PC-9 (cell line): ENCODE measurements at places on chromosomes 5 and 9. TPM values are rescaled to one million over a fixed set of nuclear protein-coding genes. Genes with fewer than 3 reads are reported as not detected.

DNA sequence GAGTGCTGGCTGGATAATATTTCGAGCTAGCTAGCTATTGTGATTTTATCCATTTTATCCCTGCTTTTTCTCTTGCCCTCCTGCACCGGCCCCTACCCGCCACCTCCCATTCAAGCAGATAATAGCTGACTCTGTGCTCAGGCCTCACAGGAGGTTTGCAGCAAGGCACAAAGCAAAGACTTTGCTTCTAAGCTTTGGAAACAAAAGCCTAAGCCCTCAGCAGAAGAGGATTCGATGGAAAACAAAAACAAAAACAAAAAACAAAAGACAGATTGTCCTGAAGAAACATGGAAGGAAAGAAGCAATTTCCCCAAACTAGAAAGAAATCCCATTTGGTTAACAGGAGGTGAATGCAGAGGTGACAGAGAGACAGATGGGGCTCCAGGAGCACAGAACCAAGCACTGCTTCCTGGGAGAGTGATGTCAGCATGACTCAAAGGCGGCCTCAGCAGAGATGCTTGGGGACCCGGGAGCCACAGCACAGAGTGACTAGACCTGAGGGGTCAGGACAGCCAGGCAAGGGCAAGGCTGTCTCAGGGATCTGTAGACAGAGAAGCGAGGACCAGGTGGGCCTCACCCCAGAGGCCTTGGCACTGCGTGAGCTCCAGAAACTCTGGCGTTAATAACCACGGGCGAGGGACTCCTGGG, 28.4 kb downstream of the MTX3 start:
- DNase-seq, result peak; percentile 7

DNA sequence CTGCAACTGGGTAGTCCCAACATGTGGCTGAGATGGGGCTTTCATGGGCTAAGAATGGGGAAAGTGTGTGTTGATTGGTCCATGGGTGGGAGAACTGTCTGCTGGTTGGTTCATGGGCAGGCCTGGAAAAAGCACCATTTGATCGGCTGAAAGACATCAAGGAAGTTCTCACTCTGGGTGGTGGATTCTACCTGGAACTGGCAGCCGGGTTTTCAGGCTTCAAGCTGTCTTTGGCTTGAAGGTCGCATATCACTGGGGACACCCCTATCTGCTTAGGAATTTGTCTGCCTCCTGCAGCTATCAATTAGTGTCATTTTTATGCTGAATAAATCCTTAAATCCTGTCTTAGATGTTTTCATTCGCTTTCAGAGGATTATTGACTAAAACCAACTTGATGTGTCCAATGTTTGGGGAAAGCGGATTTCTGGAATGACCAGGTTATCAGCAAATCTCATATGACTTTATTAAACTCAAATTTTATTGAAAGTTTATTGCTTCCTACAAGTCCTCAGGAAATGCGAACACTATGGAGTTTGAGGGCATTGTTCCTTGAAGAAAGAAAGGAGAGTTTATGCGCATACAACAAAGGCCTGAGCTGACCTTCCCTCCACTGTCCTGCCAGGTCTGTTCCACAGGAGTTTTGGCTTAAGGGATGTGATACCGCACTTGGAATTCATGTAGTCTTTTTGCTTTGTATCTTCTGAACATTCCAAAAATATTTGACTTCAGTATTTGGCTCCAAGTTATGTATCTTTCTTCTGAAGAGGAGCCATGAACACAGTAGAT, 451.1 kb downstream of the TUSC1 start:
- DNase-seq, result no peak

- no peak for DNase-seq
These were observed 158.6 kb upstream of the PPP1R26 start for GRCh38 chr9:135320943-135321342.

DNA sequence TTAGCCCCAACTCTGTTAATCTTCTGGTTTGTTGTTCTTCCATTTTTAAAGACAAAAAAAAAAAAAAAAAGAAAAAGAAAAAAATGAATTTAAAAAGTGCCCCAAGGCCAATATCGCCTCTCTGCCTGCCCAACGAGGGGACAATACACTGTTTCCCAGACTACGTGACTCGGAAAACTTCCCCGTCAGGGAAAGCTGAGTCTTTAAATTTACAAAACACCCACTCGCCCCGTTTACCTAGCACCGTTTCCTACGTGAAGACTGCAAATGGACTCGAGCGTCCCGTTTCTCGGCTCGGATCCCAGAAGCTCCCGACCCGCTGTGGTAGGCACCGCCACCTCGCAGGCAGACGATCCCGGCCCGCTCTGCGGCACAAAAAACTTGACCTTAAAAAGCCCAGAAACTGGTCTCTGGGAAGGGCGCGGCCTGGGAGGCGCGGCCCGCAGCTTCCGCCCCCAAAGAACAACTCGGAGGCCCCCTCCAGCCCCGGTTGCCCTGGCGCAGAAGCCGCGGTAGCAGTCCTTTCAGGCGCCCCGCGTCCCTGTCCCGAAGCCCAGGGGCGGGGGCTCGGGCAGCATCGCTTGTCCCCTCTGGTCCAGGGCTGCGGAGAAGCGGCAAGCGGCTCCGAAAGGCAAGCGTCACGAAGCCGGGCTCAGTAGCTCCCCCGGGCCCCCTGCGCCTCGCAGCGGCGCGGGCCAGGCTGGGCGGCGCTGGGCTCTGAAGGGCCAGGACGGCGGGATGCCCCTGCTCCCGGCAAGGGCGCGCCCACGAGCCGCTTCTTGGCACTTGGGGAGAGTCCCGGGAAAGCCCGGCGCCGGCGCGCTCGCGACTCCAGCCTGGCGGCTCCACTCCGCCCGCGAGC, at the start of gene GCNT4:
GCNT4 (minus strand) TSS at position 367 of the 862 bp plus-strand sequence. CDS start 22,521 bp downstream, outside the sequence.
- no peak for DNase-seq

DNA sequence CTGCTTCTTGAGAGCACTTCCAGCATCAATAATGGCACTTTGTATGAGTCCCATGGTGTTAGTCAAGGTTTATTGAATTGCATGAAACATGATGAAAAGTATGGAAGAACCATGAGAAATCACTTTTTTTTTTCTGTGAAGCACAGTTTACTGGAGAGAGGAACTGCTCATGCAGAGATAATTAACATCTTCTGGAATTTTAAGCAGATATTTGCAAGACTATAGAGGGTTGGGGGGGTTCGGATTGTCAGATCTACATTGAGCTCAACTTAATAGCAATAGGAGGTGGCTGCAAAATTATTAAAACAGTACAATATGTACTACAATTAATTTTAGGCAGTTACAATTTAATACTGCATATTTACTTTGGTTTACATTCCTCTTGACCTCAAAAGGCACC, 204.4 kb upstream of the CDH10 start:
- no peak for DNase-seq

- no peak for DNase-seq
These were observed 12.2 kb upstream of the VAV2 start for GRCh38 chr9:134004131-134004873.

DNA sequence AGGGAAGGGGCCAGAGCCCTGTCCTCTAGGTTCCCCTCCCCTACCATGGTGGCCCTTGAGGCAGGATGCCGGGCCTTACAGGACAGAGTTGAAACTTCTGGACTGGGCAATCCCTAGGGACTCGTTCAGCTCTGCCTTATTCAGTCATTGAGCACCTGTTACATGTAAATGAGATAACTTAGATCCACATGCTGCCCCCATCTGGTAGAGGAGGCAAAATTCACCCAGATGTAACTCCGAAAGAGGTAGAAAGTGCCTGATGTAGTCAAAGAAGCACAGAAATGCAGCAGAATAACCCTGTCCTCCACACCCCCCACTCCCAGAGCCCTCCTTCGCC, 1.5 kb downstream of the GGTA1 start:
- DNase-seq, result peak; percentile 65

- DNase-seq, result no peak
These were observed 243.1 kb upstream of the PANK3 start for GRCh38 chr5:168822248-168822744.

DNA sequence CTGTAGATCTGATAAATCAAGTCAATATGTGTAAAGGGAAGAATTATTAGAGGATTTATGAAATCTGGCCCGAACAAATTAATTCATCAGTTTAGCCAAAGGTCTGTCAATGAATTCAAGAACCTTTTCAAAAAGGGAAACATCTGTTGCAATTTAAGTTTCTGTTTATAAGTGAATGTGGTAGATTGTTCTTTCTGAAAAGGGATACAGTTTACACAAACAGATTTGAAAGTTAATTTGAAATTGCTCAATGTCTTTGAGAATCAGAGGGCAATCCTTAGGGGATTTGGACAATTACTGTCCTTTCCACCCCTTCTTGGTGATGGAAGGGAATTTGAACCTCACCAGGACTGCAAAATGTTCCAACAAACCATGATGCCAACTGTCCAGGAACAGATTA, 29.7 kb upstream of the ERCC6L2 start:
- no peak for DNase-seq

GRCh38 chr5:848671-849111, 2.1 kb downstream of the ZDHHC11 start:
- DNase-seq, result no peak

- DNase-seq, result no peak
These were observed 719.4 kb downstream of the SEMA5A start for GRCh38 chr5:8826508-8826907.

GRCh38 chr5:177498013-177498787, 796 bp upstream of the PDLIM7 start:
- DNase-seq, result no peak

DNA sequence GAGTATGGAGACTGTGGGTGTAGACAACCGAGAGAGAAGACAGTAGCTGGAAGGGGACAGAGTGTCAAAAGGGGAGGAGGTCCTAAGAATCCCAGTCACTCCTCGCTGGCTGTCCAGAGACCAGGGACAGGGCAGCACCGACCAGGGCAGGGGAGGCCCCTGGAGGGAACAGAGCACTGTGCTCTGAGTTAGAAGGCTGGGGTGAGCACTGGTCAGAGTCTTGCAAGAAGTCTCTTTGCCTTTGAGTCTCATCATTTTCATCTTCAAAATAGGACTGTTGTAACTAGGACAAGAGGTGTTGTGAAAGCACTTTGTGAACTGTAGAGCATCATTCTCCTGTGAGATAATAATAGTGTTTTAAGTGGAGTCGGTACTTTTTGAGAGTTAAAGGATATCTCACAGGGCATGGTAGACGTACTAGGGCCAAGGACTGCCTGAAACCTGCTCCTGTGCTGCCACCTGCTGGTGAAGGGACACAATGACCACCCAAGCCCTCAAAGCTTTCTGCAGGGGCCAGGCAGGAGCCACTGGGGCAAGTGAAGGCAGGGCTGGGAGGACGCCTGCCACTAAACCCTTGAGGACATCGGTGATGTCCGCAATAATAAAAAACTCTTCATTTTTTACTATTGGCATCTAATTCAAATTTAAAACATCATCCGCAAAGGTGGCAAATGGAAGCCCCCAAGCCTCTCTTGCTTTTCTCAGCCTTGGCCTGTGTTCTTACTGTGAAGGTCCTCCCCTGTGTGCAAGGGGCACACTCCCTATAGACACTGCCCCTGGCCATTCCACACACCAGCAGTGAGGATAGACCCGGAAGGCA, 28.2 kb downstream of the SLC6A7 start:
- peak; percentile 51 for DNase-seq

GRCh38 chr9:73009649-73010288, 56.9 kb upstream of the ALDH1A1 start:
- no peak for DNase-seq

GRCh38 chr9:135566552-135566951, 5.0 kb downstream of the PAEP start:
- no peak for DNase-seq

DNA sequence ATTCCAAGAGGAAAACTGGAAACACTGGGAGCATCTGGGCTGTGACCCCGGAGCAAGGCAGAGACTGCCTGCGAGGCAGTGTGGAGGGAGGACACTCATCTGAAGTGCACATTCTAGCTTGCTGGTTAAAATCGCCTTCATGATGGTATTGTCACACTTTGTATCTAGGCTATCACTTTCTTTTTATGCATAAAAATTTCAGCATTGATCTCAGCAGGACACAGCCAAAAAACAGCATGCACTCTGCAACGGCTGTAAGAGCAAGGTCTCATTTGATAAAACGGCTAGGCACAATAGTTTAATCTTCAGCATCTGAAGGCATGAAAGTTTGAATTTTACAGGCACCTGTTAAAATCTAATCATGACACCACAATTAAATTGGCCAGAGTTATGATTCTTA, 110.8 kb upstream of the IRX1 start:
- DNase-seq, result no peak

DNA sequence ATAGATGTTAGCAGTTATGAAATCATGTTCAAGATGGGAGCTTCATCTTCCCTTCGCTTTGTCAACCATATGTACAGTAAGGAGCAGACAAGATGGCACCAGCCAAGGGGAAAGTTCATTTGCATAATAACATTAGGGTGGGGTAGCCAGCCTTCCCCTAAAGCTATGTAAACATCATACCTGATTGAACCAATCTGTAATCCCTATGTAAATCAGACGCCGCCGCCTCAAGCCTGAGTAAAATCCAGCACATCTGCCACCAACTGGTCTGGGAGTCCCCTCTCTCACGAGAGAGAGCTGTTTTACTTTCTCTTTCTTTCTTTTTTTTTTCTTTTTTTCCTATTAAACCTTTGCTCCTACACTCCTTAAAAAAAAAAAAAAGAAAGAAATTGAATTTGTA, 30.8 kb upstream of the REEP2 start:
- no peak for DNase-seq

GRCh38 chr9:133779081-133779480, 40.9 kb upstream of the SARDH start:
- no peak for DNase-seq

DNA sequence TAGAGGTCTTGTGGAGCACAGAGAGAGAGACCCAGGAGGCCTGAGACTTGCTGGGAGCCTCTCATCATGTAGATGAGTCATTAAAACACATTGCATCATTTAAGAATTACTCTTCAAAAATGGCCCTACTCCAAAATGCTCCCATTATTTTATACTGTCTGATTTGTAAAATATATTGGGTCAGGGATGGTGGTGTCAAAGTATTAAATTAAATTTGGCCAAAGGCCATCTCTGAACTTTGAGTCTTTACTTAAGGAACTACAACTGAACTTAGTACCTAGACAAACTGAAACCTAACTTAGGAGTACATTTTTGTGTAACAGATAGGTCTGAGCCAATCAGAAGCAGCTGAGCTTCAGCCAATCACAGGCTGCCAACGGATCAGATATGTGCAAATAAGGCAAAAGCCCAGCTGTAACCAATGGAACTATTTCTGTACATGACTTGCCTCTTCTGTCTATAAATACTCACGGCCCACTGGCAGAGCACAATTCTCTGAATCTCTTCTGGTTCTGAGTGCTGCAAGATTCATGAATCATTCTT, 657.2 kb downstream of the TLE1 start:
- DNase-seq, result no peak

DNA sequence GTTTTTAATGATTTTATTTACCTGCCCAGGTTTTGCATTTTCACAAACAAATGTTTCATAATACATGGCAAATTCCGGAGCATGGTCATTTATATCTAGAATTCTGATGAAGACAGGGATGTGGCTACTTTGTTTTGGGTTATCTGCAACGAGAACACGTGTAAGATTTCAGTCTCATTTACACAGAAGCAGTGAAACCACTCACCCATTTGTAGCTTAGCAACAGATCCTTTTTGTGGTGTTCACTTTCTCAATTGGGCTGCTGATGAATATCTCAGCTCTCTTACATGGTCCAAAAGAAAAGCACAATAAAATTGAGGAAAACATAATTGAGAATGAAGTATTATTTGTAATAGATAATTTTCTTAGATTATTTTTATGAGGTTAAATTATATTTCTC, 148.6 kb downstream of the CDH9 start:
- no peak for DNase-seq

The CTXN3 gene
- not detected in 2 replicates for total RNA-seq

The DDX4 gene
- total RNA-seq, result not detected in 2 replicates

The ENTPD8 gene
- total RNA-seq, result 5.4 and 5.9 TPM in 2 replicates

The GNA14 gene
- total RNA-seq, result 1.1 and 1.3 TPM in 2 replicates

The HTR4 gene
- not detected in 2 replicates for total RNA-seq

The TNFSF8 gene
- total RNA-seq, result not detected in 2 replicates

The ITGA1 gene
- total RNA-seq, result 3.0 and 4.0 TPM in 2 replicates

The ANKRD18B gene
- 4.6 and 6.9 TPM in 2 replicates for total RNA-seq

The SPACA9 gene
- total RNA-seq, result 18.4 and 19.2 TPM in 2 replicates

The TMEM232 gene
- total RNA-seq, result 0.65 and 1.1 TPM in 2 replicates

The CCDC171 gene
- 2.4 and 2.5 TPM in 2 replicates for total RNA-seq

The ROPN1L gene
- total RNA-seq, result 7.1 and 10.3 TPM in 2 replicates
